ENCODE measurements at places on chromosomes 1 and 21. TPM values are rescaled to one million over a fixed set of nuclear protein-coding genes. Genes with fewer than 3 reads are reported as not detected.

Gene UBXN10
- not detected for total RNA-seq

Gene S100A7
- not detected for total RNA-seq

Gene POMGNT1
- 48.9 TPM for total RNA-seq

Gene ST6GALNAC5
- total RNA-seq: not detected

Gene HHIPL2
- total RNA-seq: not detected

Measured in pulmonary artery endothelial cell (primary cell).